ENCODE measurements at places on chromosomes 5 and 9. TPM values are rescaled to one million over a fixed set of nuclear protein-coding genes. Genes with fewer than 3 reads are reported as not detected.

LTC4S gene
- 2.3 TPM for total RNA-seq

PCDHB13 gene
- total RNA-seq = 1.9 TPM

ZDHHC21 gene
- 11.1 TPM for total RNA-seq

MVB12B gene
- 11.3 TPM for total RNA-seq

TRIM41 gene
- 9.5 TPM for total RNA-seq

PCDHGA5 gene
- total RNA-seq = 2.3 TPM

FBXO4 gene
- total RNA-seq = 12.8 TPM

HTR1A gene
- total RNA-seq = not detected

All from muscle of leg (tissue), 16 donors.